ENCODE measurements at places on chromosomes 4 and X.

- DNase-seq, result no peak
Observed at GRCh38 chrX:24168807-24169206, 19.3 kb downstream of the ZFX start.

GRCh38 chr4:77994194-77994721, 62.9 kb upstream of the FRAS1 start:
- DNase-seq, result peak; percentile 56

GRCh38 chr4:101222156-101222845, 125.0 kb downstream of the PPP3CA start:
- peak; percentile 14 for DNase-seq

DNA sequence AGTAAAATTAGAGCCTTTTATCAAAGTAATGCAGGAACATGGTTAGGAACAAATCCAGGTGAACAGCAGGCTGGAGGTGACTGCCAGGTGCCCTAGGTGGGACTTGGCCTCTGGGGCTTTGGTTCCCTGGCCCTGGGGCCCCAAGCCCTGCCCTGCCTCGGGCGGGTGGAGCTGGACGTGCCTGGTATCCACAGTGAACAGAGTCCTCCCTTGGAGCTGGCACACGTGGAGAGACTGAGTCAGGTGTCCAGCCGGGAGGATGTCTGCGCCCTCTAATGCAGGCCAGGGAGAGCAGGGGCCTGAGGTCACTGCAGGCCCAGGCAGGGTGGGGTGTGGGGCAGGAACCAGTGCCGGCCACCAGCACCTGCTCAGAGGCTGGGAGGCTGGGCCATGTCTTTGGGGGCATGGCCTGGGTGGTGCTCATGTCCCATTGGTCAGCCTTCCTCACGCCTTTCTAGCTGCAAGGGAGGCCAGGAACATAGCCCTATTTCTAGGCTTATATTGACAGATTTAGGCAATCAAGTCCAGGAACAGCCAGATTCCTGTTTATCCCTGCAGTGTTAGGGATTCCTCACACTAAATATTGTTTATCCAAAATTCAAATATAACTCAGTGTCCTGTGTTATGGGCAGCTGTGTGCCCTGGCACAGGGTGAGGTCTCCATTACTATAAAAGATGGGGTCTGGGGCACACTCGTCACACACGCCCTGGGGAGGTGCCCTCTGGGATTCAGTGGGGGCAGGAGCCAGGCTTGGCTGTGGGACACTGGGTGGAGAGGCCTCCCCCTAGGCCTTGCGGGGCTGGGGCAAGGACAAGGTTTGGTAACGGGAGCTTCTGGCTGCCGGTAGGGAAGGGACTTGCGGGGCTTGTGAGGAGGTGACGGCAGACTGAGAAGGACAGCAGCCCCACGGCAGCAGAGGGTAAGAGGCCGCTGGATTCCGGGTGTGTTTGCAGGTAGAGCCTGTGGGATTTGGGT, 14.3 kb upstream of the NAT8L start:
- DNase-seq, result no peak

DNA sequence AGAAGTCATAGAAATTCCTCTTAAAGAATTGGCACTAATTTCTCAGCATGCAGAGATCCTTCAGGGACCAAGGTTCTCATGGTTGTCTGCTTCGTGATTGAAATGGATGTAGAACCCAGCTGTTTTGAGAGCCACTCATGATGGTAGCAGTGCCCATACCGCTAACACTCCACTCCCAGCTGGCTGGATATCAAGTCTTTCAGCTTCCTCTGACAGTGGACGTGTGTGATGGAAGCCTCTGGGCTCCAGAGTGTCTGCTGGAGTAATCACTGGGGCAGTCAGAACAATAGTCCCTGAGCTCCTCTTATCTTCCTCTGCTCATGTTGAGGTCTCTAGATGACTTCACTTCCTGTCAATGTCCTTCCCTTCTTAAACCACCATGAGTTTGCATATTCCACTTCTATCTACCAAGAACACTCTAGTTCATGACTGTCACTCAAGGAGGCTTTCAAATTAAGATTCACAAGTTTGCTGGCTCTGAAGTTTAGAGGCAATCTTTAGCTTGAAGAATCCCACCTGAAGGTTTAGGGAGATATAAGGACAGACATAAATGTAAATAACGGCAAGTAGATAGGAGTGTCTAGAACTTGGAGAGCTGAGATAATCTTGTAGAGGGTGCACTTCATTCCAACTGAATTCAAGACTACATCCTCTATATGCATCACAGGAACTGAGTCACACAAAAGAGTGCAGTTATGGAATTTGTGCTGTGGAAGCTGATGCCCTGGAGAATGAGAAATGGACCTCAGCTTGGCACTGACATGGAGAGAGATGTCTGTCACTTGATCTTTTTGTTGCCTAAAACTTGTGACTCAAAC, 64.5 kb upstream of the WDR1 start:
- DNase-seq, result peak; percentile 51

- no peak for DNase-seq
Observed at GRCh38 chr4:10181745-10182445, 65.3 kb upstream of the WDR1 start.

- DNase-seq, result no peak
Observed at GRCh38 chrX:30888526-30889146, 418 bp downstream of the TAB3 start.

GRCh38 chrX:7889680-7890079, 37.5 kb downstream of the PNPLA4 start:
- DNase-seq, result peak; percentile 24

DNA sequence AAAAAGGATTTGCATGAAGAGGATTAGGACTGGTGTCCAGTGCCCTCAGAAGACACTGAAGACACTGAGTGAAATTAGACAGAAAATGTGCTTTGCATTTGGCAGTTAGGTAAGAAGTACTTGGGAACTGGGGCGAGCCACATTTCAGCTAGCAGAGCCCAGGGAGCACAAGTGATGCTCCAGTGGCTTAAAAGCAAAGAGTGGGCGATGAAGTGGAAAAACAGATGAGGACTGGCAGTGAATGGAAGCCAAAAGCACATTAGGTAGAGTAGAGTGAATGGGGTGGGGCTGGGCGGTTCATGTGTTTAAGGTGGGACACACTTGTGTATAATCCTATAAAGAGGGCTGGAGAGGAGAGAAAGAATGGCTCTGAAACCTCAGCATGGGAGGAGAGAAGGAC, 18.4 kb downstream of the DCLK2 start:
- no peak for DNase-seq

GRCh38 chr4:68359508-68359907, 9.6 kb upstream of the YTHDC1 start:
- no peak for DNase-seq

- DNase-seq, result peak; percentile 37
Observed at GRCh38 chr4:125198916-125199315, 115.8 kb upstream of the FAT4 start.

- DNase-seq, result no peak
Observed at GRCh38 chrX:13499736-13500135, 69.7 kb upstream of the EGFL6 start.

GRCh38 chr4:71186257-71186565, 152.6 kb upstream of the SLC4A4 start:
- DNase-seq, result no peak

- no peak for DNase-seq
Observed at GRCh38 chrX:65610481-65610880, 57.0 kb upstream of the MSN start.
